ENCODE measurements at places on chromosomes 13 and 19.
A peak's percentile ranks its signal among the peaks of the same experiment; 100 is the strongest.

DNA sequence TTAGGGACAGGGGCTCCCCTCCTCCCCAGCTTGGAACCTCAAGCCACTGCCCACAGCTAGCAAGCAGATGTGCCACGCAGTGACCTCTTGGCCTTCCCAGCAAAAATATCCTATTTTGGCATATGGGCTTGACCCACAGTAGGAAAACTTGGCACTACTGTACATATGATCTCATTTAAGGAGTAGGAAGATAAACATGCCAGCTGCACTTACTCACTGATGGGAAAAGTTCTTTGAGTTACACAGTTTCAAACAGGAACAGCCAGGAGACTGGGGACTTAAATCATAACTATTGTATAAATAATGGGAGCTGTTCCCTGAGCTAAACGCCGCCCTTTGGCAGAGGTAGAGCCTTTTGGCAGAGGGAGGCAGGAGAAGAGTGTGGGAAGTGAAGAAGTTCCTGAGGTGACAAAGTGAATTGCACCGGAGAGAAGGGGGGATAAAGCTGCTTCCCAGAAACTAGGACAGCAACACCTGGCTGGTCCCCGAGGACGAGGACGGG is 6.1 kb downstream of the SACS start:
- peak; percentile 81 for DNase-seq

- DNase-seq: peak; percentile 17
These were observed 737 bp upstream of the ZNF181 start for GRCh38 chr19:34733266-34733745.

DNA sequence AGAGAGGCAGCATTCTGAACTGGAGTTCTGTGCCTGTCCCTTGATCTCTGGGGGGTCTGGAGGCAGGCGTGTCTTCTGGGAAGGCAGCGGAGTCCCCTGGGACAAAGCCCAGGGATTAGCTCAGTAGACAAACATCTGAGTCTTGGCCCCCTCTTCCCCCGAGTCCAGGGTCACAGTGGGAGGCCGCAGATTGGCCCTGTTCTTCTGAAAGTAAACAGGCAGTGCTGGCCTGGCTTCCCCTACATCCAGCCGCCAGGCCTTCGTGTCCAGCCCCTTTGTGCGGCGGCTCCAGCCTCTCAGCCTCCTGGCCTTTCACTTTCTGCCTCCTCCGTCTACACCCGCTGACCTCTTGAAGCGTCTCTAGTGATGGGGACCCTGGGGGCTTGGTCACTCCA is 989 bp downstream of the NFILZ start:
- DNase-seq: no peak

DNA sequence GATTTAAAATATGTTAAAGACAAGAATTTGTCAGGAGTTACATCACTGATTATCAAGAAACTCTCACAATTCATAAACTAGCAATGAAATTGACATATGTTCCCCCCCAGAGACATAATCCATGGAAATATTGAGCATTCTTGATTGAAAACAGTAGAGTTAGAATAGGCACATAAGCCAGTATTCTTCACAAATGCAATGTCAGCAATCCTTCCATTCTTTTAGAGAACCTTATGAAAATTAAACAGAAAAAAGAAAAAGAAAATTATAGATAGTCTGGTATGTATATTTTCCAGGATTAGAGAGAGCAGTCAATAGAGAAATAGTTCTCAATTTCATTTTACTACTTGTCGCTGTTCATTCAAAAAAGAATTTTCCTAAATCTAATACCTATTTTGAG is 458.4 kb downstream of the EFNB2 start:
- DNase-seq: no peak

All from pulmonary artery endothelial cell (primary cell).